CD4-positive, alpha-beta T cell treated with Interferon alpha-2 for 1 hour (primary cell): ENCODE measurements at places on chromosomes 11 and 22.

GRCh38 chr11:130622141-130622542, 173.7 kb downstream of the ADAMTS15 start:
- DNase-seq: no peak

DNA sequence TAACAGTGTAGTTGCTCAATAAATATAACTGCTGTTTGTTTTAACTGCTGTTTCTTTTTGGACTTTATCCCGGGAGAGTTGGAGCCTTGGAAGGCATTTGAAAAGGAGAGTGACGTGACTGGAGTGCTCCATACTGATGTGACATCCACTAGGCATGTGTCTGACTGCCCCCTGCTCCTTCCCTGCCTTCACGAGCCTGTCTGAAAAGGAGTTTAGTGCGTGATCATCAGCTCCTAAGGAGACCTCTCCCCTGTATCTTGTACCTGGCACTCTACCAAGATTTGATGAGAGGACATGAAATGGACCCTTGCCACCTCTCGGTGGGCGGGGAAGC, 22.9 kb downstream of the ZBTB16 start:
- DNase-seq: no peak

- no peak for DNase-seq
Measured at GRCh38 chr11:24963852-24964251, 467.0 kb downstream of the LUZP2 start.

DNA sequence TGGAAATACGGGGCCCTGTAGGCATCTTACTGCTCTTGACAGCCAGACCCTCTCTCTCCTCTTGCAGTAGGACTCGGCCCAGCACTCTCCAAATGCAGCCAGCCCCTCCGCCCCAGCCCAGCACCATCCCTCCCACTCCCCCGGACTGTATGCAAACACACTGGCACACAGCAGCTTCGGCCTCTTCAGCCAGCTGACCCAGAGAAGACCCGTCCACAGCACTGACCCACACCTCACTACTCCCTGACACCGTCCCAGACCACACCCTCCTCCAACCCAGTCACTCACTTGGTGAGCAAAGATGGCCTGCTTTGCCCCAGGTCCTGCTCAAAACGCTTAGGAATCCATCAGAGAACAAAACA, 164.6 kb downstream of the IGLL1 start:
- no peak for DNase-seq

GRCh38 chr22:21753374-21754111, 17.9 kb upstream of the YPEL1 start:
- DNase-seq: no peak

DNA sequence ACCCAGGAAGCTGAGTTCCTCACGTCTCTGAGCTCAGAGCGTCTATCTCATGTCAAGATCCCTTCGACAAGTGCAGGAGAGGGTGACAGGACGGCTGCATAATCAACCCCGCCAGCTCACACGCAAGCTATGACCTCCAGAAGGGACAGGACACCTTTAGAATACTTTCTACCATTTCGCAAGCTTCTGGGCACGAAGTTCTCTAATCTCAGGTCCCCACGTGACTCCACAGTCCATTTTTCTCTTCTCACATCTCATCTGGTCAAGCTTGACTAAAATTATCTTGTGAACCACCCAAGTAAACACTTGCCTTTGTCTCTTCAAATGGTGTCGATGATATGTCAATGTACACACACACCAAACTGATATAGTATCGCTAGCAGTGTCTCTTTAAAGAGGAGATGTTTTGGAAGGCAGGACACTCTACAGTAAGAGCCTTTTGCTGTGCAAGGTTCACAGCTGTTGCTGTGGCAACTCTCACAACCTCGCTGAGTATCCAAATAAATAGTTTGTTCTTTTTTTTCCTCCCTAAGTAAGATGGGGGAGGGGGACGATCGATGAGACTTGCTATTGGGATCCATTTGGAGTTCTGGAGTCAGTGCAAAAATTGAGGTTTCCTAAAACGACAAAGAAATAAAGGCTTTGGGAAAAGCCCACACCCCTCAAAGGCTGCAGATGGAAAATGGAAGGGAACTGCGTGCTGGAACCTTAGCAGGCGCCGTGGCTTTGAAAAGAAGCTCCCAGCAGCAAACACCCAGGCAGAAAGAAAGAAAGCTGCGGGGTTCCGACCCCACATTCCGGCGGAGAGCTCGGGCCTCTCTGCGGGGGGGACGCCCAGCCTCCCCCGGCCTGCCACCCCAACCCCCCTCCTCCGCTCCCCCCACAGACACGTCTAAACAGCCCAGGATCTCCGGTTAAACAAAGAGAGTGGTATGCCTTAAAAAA, 215.4 kb upstream of the UBASH3B start:
- DNase-seq: no peak

GRCh38 chr11:2302306-2302895, 588 bp downstream of the TSPAN32 start:
- peak; percentile 28 for DNase-seq

- no peak for DNase-seq
Measured at GRCh38 chr11:119907878-119908572, 179.0 kb upstream of the NECTIN1 start.

DNA sequence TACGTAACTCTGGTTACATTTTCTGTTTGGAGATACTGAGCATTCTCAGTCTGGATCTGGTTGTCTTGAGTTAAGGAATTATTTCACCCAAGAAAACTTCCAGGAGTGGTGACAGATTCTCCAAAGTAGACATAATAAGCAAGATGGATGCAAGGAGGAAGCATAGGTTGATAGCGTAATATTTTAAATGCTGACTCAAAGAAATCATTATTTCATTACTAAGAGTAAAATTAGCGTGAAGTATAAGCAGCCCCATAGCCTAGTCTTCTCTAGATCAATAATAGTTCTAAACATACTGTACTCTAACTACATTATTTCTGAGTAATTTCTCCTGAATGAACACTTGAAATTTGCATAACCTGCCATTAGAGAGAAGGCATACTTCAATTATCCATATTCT, 57.5 kb upstream of the MS4A8 start:
- DNase-seq: no peak

DNA sequence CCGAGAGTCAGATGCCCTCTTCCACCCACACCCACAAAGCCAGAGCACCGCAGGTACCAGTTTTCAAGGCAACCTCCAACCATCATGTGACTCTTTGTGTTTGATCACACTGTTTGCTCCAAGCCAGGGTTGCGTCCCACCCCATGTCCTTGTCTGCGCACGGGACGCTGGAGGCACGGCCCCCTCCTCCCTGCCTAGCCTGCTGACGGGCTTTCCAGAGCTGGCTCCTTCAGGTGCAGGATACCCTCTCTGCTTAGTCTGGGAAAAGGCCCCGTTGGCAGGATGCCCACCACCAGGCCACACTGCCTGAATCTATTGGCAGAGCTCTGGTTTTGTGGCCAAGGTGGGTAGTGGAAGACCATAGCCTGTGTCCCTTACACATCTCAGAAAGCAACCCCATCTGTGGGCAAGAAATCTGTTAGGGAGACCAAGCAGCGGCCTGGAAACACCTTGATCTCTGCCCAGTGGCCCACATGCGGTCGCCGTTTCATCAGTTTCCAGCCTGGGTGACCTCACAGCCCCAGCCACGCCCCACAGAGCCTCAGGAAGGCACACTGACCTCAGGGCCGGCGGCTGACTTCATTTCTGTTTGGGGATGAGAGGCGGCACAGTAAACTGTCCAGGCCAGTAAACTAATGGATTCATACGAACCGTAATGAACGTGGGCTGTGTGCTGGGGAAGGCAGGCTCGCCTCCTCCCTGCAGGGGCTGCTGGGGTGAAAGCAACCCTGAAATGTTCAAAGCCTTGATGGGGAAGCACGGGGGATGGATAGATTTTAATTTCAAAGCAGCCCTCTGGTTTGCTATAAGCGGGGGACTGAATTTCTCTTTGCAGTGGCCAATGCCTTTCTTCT, 25.8 kb downstream of the CDPF1 start:
- DNase-seq: no peak

DNA sequence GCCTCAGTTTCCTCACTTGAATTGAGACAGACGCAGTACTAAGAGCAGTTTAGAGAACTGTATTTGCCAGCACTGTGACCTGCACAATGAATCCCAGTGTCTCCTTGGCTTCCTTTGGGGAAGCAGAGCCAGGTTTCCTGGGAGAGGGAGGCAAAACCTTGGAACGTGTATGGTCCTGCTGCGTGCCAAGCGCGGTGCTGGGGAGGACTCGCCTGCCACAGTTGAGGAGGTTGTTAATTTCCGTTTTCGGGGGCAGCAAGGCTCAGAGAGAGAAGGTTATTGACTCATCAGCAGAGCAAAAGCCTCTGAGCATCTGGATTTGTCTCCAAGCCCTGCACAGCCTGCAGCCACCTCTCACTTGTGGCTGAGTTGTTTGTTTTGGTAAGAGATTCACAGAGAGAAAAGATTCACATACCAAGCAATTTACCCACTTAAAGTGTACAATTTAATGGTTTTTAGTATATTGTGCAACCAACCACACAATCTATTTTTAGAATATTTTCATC, 10.8 kb downstream of the SYT12 start:
- DNase-seq: no peak

DNA sequence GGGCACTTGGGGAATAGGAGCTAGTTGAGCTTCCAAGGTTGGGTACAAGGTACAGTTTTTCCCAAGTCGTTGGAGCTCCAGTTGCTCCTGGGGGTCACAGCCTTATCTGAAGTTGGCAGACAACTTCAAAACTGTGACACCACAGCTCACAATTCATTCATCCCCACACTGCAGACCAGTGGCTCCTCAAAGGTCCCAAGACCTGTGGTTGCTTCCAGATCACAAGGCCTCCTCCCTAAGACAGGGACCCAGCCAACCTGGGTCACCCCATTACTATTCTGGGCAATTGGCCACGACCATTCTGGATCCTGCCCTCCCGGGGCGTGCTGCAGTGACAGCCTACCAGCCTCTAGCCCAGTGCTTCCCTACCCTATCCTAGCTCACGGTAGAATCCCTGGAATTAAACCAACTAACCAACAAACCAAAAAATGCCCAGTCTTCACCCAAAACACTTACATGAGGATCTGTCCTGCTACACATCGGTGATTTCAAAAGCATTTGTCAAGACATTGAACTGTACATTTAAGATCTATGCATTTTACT, 862 bp upstream of the PDXP start:
- no peak for DNase-seq

- DNase-seq: no peak
Measured at GRCh38 chr11:16412525-16413172, 56.3 kb upstream of the SOX6 start.

DNA sequence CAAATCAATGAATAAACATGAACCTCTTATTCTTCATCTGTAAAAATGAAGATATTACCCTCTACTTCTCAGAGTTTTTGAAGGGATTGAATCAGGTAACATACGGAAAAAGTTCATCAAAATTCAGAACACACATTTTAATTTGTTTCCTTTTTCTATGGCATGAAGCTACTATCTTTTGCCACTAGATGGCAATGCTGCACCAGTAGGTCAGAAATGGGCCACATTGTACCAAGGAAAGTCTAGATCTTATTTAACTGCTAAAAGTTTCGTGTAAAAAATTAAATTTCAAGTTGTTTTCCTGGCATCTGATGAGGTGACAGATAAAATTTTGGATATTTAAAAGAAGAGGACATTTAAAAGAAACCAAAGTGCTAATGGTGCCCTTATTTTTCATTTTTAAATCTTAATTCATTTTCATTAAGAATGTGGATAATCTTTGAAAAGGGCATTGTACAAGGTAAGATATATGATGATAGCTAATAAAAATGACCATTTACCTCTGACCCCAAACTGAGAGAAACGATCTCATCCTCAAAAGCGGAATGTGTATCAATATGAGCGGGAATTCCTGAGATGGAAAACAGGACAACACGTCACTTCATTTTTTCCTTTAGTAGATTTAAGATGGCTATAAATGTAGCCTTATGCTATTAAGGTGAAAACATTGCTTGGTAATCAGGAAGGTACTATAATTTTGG, 16.1 kb downstream of the ALKBH8 start:
- peak; percentile 59 for DNase-seq

DNA sequence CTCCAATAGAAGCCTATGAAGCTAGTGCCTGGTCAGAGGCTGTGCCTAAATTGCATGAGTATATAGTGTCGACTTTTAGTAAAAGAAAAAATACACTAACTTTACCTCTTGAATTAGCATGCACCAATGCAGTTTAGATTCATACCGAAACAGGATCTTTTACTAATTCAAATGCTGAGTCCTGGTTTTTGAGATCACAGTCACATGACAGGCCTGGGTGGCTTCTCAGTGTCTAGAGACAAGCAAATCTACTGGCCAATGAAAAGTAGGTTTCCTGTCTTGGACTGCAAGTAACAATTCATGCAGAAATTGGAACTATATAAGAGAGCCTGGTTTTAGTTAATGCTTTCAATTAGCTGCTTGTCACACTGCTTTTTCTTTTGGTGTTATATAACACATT, 7.2 kb downstream of the ARHGEF12 start:
- no peak for DNase-seq

- no peak for DNase-seq
Measured at GRCh38 chr11:81497202-81497804, 1236.4 kb downstream of the FAM181B start.

DNA sequence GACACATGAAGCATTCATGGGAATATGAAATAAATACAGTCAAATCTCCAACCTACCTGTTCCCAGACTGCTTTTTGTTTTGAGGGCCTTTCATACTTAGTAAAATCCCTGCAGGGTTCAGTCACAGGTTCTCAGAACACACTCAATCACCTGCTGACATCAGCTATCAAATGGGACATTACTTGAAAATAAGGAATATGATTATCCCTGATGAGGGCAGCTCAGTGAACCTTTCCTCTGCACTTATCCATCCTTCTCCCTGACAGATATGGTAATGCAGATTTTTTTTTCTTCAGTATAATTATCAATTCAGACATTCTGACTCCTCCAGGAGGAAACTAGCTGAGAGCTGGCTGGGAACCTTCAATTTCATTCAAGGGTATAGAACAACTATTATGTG, 1127.4 kb upstream of the CCDC90B start:
- no peak for DNase-seq

DNA sequence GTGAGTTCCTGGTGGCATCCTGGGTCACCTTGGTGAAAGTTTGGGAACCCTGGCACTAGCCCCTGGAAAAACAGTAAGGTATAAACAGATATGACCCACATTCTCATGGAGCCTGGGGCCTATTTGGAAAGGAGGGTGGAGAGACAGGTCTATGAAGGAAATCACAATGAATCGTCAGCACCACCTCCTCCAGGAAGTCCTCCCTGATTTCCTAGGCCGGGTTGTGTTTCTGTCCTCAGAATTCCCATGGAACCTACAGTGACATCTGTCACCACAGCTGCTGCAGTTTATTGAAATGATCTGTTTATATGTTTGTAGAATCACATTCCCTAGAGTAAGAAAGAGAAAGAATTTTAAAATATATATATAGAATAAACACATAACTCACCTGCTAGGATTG, 71.8 kb upstream of the ASPHD2 start:
- DNase-seq: no peak

- DNase-seq: no peak
Measured at GRCh38 chr11:26219183-26220117, 112.5 kb upstream of the ANO3 start.

GRCh38 chr22:39176714-39177455, 24.4 kb upstream of the CBX7 start:
- no peak for DNase-seq

DNA sequence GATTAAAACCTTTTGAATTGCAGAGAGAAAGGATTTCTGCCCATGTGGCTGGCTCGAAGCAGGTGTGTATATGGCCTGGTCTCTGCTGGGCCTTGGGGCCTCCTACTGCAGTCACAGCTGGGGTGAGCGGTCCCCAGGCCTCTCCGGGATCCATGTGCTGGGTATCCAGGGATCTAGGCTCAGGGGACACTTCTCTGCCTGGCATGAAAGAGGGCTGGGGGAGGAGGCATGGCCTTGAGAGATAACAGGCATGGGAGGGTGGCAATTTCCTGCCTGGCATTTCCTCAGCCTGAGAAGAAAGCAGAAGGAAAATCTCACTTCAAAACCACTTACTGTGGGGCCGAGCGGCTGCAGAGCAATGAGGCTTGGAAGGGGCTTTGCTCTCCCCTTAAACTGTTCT, 20.3 kb upstream of the PARVG start:
- DNase-seq: no peak
